ENCODE measurements at places on chromosomes 3 and 15.
A peak's percentile ranks its signal among the peaks of the same experiment; 100 is the strongest.

DNA sequence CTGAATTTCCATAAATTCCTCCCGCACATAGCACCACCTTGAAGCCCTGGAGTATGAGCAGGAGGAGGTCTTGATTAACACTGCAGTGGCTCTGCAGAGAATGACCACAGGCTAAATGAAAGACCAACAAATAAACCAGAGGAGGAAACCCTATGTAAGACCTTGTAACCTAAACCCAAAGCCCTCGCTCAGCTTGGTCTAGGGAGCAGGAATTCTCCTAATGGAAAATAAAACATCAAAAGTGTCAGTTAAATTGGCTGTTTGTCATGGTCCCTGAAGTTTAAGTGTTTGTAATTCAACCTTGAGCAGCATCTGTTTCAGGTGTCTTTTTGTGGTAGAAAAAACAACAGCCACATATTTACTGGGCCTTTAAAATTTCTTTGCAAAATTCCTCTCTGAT lies 9.2 kb upstream of the UBE2Q2 start:
- no peak for DNase-seq

- no peak for DNase-seq
Observed at GRCh38 chr3:171039674-171040073, 13.2 kb upstream of the SLC2A2 start.

- DNase-seq: no peak
Observed at GRCh38 chr15:55673287-55673686, 69.7 kb downstream of the PRTG start.

DNA sequence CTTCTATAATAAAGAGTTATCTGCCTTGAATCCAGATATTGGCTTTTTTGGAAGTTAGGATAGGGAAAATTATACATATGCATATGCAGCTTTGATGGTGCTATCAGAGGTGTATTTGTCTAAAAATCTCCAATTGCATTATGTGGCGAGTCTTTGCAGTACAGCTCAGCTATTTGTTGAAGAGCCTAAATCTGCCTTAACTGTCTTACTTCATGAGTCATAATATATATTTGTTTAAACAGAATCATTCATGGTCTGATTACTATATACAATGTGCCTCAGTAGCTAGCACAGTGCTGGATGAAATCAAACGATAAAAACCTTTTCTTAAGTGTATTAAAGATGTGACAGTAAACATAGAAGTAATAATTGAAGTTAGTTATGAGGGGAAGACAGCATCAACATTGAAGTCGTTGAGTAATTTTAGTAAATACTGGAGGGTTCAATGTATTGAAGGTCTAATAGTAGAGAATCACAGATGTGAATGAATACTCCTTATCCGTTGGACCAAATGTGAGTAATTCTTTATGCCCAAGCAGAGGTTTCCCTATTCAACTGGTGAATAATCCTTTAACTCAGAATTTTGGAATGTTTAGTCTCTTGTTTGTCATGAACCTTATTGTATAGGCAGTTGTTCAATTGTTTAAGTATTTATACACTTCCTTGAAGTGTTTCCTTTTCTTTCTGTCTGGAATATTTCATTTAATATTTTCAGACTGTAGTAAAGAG lies 74.8 kb upstream of the NAALADL2 start:
- no peak for DNase-seq

DNA sequence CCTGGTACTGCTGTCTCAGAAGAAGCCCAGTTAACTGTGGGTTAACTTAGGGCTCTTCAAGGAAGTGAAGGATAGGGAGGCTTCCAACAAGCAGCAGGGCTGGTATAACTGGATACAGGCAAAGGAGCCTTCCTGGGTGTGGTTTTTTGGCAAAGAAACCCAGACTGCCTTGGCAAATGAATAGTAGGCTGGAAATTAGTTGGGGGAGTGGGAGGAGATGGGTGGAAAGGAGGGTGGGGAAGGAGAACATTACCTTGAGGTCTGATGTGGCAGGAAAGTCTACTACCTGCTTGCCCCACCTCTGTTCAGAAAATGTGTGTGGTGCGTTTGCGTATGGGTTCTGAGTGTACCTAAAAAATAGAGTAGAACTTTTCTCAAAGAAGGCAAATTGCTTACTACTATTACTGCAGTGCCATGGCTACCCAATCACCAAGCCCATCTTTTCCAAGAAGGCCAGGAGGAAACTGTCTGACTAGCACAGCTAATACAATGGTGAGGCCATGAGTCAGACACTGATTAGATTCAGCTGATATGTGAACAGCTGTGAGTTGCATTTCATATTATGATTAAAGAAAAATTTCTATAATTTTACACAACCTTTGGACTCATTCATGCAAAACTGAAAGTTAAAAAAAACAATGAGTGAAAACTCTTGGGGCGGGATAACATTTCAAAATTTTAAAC lies 55.2 kb downstream of the SPTSSB start:
- DNase-seq: peak; percentile 14

- DNase-seq: no peak
Observed at GRCh38 chr3:13501521-13501920, 21.4 kb downstream of the HDAC11 start.

GRCh38 chr3:167772992-167773391 lies 37.5 kb downstream of the SERPINI1 start:
- no peak for DNase-seq

DNA sequence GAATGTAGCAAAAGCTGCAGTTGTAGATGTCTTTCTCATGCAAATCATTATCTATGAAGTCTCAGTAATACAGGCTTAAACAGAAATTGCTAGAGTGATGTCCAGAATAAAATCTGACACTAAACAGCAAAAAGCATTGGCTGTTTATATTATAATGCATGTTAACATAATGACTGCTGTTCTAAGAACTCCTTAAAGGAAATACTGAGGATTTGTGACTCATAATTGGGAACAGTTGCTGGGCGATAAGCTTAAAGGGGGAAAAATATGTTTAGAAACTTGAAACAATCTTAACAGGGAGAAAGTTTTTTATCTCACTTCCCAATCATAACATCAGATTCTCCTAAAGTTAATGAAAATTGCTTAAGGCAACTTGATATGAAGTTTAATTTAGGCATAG lies 17.5 kb downstream of the TIPARP start:
- DNase-seq: peak; percentile 63

- DNase-seq: no peak
Observed at GRCh38 chr3:115562636-115563267, 60.6 kb upstream of the GAP43 start.

DNA sequence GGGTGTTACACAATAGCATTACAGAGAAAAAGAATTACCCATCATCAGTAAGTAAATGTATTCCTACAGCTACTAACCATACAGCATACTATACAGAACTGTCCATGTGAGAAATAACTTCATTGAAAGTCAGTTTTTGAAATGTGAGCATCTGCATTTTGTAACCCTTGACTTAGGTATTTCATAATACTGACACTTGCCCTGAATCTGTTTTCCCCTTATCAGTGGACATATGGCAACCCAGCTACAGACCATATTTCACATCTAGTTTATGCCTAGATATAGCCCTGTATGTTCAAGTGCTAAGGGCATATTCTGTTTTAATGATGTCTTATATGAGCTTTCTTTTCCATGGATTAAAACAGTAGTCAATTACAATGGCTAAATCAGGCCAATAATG lies 297.6 kb downstream of the TBC1D5 start:
- peak; percentile 75 for DNase-seq

GRCh38 chr3:107870943-107871638 lies 219.7 kb downstream of the CD47 start:
- no peak for DNase-seq

DNA sequence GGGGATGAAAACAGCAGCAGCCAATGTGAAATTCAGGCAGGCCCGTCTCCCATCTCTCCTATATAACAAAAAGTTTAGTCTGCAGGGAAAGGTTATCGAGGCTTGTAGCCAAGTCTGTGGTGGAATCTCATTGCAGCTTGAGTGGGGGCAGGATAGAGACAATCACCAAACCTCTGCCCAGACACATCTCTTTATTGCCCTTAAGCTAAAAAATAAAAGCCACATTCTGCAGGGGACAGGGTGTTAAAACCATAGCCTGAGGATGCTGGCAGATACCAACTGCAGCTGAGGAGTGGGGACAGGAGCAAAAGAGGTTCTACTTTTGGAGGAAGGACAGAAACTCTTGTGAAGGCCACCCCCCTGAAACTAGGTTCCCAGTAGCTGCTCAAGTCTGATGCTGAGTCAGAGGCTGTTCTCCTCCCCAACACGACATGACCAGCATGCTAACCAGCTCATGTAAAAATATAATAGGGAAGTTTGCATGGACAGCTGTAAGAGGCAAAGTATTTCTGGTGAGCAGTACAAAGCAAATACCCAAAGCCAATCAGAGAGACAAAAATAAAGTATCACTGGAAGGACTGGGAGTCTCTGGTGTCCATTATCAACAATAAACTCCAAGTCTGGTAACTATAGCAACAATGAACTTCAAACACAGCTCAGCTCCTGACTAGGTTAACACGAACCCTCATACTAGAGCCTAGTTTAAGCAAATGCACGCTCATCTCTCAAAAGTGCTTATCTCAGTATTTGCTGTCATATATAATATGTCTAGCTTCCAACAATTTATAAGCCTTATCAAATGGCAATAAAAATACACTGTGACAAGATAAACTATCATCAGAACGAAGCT lies 362.2 kb upstream of the SLCO3A1 start:
- DNase-seq: no peak

GRCh38 chr15:72205896-72206676 lies 8.5 kb upstream of the GRAMD2A start:
- DNase-seq: no peak

DNA sequence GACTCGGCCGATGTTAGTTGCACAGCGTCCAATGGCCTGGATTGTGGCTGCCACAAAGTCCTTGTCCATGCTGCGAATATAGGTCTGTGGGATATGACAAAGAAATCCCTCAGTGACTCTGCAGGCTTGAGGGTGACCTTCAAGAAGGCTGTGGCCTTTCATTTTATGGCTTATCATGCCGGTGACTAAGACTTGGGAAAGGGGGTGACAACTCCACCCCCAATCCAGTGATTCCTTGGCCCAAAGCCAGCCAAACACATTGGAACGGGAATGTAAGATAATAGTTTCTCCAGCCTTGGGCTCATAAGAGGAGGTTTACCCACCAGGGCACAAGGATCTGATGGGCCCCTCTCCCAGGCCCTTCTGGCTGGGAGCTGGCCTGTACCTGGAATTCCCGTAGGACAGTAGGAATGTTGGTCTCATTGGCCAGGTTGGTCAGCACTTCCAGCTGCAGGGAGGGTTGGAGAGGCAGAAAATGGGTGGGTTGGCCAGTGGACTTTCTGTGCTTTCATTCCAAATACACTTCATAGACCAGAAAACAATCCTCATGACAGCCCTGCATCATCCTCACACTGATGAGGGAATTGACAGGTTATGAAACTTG lies 30.7 kb upstream of the CPEB1 start:
- no peak for DNase-seq

DNA sequence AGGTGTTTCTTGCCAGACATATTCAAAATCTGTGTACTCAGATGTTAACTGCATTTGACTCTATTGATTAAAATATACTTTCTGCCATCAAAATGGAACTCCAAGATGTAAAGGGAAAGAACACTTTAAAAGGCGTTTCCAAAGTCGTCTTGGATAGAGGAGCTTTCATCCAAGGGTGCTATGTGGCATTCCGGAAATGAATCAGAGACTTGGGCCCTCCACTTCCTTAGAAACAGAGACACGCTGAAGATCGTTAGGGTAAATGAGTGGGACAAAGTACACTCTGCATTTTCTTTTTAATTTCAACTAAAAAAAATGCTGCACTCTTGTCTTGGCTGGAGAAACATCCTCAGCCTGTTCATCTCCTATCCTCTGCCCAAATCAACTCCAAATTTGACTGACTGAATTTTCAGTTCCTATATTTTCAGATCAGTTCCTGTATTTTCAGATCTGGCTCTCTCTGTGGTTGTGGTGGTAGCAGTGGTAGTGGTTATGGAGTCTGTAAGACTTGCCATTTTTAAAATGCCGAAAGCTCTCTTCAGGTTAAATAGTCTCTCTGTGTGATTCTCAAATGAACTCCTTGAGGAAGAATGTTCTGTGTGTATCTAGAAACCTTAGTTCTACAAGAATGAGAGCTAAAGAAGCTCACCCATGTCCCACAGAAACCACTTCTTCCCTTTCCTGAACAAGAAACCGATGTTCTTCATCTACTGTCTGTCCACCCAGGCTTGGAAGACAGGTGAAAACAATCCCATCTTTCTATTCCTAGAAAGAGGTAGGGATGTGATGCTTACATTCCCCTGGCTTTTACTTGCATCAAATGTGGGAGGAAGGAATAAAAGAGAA lies 156.8 kb upstream of the ICE2 start:
- DNase-seq: no peak

DNA sequence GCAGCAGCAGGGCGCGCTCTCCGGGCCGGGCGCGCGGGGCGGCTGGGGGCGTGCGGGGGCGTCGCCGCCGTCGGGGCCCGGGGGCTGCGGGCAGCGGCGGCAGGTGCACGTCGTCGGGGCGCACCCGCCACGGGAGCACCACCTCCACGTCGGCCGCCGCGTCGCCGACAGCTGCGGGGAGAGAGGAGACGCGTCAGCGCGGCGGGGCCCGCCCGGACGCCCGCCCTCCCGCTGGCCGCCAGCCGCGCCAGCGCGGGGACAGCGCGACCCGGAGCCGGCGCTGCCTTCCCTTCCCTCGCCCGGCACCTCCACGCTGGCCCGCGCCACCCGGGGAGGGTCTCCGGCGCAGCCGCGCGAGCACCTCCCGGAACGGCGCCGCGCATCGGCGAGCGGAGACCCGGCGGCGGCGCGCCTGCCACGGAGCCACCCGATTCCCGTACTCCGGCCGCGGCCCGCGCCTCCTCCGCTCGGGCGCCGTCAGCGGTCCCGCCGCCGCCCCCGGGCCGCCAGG lies 481 bp downstream of the ADAMTS17 start:
- no peak for DNase-seq

GRCh38 chr3:13623101-13623654 lies 74.3 kb downstream of the FBLN2 start:
- peak; percentile 60 for DNase-seq

GRCh38 chr15:63066272-63066671 lies 23.7 kb downstream of the TPM1 start:
- DNase-seq: no peak

GRCh38 chr3:168975576-168975975 lies 687.9 kb downstream of the MECOM start:
- DNase-seq: no peak

GRCh38 chr15:90033006-90033405 lies 31.9 kb downstream of the ZNF710 start:
- DNase-seq: no peak

- DNase-seq: no peak
Observed at GRCh38 chr15:39115379-39116057, 465.4 kb upstream of the THBS1 start.

GRCh38 chr3:141682007-141682406 lies 56.1 kb upstream of the RNF7 start:
- no peak for DNase-seq

DNA sequence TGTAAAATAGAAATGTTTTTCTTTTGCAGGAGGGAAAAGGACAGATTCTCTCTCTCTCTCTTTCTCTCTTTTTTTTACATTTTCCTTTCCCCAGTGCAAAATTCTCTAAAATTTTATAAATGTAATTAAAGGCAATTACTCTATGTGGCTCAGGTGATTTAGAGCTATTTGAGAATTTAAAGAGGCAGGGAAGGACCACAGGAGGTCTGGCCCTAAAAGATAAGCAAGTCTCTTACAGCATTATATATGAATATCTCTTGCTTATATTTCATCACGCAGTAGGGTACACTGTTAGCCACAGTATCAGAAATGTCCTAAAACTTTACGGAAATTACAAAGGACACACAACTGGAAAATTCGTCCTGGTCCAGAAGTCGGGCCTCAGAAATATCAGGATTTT lies 70.5 kb upstream of the PPIB start:
- no peak for DNase-seq

- DNase-seq: no peak
Observed at GRCh38 chr3:152362086-152362485, 93.4 kb downstream of the MBNL1 start.

- DNase-seq: no peak
Observed at GRCh38 chr3:114035896-114036295, 20.4 kb downstream of the CCDC191 start.
